ENCODE measurements at places on chromosomes 7 and 10.

GRCh38 chr10:57741751-57742150 is 525.9 kb downstream of the IPMK start:
- DNase-seq, result no peak

GRCh38 chr7:158320328-158320727 is 267.3 kb downstream of the PTPRN2 start:
- no peak for DNase-seq

GRCh38 chr10:97224483-97225435 is 39.0 kb upstream of the SLIT1 start:
- no peak for DNase-seq

GRCh38 chr10:69335063-69335587 is 56.8 kb downstream of the HK1 start:
- DNase-seq, result no peak

DNA sequence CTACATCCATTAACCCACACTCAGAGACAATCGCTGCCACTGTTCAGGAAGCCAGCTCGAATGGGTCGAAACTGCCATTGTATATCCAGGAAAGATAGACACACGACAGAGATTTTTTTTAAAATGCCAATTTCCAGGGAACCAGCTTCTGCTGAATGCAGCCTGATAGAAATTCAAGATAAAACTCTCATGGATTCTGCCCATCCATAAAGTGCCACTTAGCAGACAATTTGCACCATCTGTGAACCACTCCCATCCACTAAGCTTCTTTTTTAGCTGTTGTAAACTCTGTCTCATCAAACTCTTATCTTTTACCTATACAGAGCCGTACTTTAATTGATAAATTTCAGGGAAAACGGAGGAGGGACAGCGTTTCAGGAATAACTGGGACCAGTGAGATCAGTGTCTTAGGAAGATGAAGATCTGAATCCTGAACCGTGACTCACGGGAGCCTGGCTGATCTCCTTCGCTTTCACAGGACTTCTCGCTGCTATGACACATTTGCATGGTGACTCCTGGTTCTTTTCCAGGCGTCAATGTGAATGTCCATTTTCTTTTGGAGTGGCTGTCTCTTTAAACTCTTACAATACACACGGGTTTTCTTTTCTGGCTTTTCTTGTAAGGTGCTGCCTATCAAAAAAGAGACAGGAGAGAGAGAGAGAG is 103.4 kb downstream of the FAM204A start:
- DNase-seq, result no peak

- DNase-seq, result no peak
Measured at GRCh38 chr7:7895004-7895650, 73.5 kb upstream of the GLCCI1 start.

Data from SK-MEL-5 (cell line).